AG04449 (cell line): ENCODE measurements at places on chromosomes 2 and 18.

DNA sequence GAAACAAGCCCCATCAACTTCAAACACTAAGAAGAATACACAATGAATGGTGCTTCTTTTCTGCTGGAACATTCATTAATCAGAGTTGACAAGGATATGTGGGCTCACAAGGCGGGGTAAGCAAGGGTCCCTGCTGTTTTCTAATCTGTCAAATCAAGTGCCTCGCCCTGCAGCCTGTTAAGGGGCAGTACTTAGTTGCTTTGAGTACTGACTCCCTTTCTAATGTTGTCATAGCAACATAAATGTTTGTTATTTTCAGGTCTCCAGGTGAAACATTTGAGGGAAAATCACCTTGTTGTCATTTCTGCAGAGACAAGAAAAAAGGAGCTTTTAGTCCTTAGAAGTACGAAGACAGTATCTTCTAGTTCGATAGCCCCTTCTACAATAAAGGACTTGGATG is 284.7 kb upstream of the PKDCC start:
- DNase-seq = no peak

DNA sequence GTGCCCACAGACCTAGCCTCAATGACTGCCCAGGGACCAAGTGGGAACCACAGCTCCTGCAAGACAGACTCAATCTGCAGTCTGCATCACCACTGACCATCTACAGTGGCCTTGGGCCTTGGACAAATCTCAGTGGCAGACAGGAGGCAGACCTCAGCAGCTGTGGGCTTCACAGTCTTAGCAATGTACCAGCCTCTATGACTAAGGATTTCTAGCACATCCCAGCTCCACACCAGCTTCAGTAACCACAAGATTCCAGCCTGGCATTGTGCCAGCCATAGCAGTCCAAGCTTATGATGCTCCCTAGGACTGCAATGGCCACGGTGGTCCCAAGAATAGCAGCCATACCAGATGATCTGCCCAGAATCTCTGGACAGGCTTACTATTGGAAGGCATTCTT is 19.6 kb upstream of the WDR75 start:
- peak; percentile 45 for DNase-seq

GRCh38 chr18:11366410-11366809 is 217.0 kb upstream of the PIEZO2 start:
- DNase-seq = no peak

DNA sequence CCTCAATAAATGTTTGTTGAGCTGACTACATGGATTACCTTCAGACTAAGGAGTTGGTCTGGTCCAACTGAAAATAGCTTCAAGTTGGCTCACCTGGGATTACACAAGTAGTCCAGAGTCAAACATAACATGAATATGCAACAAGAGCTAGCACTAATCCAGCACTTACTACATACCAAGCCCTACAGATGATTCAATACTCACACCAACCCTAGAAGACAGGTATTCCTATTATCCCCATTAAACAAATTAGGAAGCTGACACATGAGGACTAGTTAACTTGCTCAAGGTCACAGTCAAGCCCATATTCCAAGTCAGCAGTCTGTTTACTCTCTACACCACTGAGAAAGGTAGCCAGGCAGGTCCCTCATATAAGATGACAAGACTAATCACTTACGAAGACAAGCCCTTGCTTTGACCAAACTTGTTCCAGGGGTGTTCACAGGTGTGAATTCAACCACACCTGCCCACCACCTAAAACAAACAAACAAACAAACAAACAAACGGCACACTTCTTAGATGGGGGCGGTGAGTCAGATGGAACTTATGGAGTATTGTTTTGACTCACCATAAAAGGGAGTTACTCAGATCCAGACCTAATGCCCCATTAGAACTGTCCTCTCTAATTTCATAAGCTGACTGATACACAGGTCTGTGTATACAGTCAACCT is 29.1 kb downstream of the TMEM131 start:
- DNase-seq = no peak

DNA sequence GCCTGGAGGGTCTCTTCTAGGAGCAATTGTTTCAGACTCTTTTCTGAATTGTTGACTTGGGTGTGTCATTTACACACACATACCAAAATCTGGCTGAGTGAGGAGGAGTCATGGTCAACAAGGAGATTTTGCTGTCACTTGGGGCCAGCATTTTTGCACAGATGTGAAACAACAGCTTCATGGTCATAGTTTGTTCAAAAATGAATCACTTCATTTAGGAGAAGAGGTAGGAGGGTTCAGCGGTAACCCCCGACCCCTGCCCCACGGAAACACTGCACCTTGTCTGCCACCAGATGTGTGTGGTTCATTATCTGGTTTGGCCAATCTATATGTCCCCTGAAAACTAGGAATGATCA is 42.2 kb downstream of the LBH start:
- DNase-seq = no peak

GRCh38 chr2:206083602-206084438 is 2.2 kb downstream of the INO80D start:
- no peak for DNase-seq

DNA sequence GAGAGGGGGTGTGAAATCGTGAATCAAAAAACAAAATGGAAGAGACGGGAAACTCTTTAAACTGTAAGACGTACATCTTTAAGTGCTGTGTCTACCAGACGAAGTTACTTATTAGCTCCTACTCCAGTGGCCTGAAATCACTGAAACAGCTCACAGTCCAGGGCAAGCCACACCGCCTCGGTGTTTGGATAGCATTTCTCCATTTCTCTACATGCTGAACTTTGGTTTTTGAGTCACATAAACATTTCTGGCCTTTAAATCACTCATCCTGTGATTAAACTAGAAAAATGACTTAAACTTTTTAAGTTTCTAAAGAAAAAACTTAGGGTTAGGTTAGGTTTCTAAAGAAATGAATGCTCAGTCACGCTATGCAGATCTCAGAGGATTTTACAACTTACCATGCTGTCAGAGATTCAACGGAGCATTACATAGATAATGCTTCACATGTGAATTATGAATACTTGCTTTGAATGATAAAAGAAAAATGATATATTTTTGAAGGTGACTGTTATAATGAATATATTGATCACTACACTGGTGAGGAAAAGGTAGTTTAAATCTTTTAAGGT is 138.4 kb downstream of the MBP start:
- DNase-seq = no peak

GRCh38 chr18:23725351-23725750 is 36.1 kb downstream of the LAMA3 start:
- no peak for DNase-seq

- DNase-seq = no peak
Observed at GRCh38 chr2:218829868-218830451, 1.6 kb downstream of the PRKAG3 start.

- DNase-seq = no peak
Observed at GRCh38 chr2:42809819-42810120, 17.4 kb upstream of the HAAO start.

- no peak for DNase-seq
Observed at GRCh38 chr2:20326163-20326780, 24.4 kb downstream of the PUM2 start.

DNA sequence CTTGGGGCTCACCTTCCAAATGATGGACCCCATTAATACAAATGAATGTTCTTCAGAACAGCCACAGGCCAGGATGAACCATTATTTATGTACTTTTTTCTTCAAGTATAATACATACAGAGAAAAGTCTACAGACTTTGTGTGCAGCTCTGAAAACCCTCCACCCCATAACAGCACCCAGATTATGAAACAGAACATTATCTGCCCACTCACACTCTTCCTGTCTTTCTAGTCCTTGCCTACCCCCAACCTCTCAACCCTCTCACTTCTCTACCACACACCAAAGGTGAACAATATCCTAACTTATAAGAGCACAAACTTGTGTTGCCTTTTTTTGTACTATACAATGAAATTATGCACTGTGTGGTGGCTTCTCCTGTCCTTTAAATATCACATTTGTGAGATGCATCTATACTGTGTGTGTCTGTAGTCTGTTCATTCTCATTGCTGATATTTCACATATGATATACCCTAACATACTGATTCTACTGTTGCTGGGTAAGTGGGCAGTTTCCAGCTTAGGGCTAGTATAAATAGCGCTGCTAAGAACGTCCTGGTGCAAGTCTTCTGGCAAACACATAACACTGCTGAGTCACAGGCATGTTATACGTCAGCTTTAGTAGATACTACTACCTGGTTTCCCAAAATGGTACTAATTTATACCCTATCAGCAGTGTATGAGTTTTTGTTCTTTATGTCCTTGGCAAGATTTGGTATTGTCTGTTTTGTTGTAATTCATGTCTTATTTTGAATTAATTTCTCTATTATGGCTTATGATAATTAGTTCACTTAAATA is 1.0 kb upstream of the NPHP1 start:
- DNase-seq = no peak

DNA sequence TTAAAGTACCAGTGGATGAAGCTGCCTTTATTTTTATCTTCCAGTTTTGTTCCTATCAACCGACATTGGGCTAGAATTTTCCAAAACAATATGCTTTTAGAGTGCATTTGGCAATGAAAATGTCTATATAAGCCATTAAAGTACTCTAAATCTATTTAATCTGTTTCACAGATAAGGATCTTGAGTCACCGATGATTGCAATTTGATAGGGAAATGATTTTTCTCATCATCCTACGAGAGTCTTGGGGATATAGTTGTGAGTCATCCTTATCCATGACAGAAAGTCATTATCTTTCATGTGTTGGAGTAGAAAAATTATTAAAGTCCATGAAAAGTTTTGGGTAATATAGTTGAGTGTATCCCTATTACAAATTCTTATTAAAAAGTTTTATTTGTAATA is 26.1 kb downstream of the SLC39A10 start:
- no peak for DNase-seq

DNA sequence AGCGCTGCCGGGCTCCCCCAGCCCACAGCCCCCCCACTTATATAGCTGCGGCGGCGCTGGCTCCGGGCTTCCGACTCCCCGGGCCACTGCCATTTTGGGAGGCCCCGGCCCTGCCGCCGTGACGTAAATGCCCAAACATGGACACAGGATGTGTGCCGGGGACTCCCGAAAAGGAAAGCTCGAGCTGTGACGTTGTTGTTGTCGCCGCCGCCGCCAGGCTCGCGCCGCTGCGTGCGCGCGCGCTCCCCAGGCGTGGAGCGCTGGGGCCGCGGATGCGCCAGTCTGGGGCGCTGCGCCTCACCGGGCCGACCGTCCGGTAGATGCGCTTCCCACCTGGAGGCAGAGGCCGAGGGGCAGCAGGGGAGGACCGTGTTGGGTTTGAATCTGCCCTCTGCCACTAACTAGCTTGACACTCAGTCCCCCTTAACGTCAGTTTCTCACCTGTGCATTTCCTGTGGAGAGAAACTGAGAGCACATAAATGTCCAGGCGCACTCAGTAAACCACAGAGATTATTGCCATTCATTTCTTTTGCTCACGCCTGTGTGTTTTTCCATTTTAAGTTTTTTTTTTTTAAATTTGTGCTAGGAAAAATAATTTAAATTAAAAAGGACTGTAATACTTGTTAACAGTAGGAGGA is at the start of gene EGR4:
Gene EGR4 (minus strand): TSS at position 15 of the 638 bp plus-strand sequence. CDS start 231 bp downstream, outside the sequence.
- no peak for DNase-seq

GRCh38 chr2:181789827-181790448 is 101.6 kb upstream of the ITPRID2 start:
- DNase-seq = no peak

- DNase-seq = no peak
Observed at GRCh38 chr2:72821118-72821517, 4.7 kb downstream of the EXOC6B start.

DNA sequence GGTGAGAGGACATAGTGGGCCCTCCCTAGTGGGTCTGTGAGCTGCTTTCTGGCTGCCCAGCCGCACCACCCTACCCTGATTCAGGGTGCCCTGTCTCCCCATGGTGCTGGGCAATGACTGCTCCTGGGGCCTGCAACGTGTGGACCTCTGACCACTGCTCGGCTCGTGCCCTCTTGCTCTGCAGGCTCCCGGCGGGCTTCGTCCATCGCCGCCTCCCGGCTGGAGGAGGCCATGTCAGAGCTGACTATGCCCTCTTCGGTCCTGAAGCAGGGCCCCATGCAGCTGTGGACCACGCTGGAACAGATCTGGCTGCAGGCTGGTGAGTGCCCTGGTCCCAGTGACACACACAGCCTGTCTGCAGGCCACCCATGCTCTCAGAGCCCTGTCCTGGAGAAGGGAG is 103.5 kb downstream of the STPG4 start:
- no peak for DNase-seq

DNA sequence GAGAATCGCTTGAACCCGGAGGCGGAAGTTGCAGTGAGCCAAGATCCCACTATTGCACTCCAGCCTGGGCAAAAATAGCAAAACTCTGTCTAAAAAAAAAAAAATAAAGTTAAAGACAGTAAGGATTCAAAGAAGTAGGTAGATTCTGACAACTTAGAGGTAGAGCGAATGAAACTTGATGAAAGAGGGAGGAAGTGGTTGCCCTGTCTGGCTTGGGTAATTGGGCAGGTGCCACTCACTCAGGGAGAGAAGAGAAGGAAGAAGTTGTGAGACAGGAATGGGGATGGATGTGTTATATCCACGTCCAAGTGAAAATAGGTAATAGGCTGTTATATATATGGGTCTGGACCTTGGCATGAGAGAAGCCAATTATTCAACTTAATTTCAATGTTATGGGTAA is 26.3 kb downstream of the NDC80 start:
- DNase-seq = no peak

- no peak for DNase-seq
Observed at GRCh38 chr2:119155633-119156032, 2.9 kb downstream of the C1QL2 start.

- no peak for DNase-seq
Observed at GRCh38 chr2:120771781-120772208, 36.1 kb downstream of the GLI2 start.

- no peak for DNase-seq
Observed at GRCh38 chr2:47019961-47020681, 104.5 kb upstream of the MCFD2 start.

GRCh38 chr2:230346921-230347533 is 20.0 kb downstream of the SP140L start:
- no peak for DNase-seq

DNA sequence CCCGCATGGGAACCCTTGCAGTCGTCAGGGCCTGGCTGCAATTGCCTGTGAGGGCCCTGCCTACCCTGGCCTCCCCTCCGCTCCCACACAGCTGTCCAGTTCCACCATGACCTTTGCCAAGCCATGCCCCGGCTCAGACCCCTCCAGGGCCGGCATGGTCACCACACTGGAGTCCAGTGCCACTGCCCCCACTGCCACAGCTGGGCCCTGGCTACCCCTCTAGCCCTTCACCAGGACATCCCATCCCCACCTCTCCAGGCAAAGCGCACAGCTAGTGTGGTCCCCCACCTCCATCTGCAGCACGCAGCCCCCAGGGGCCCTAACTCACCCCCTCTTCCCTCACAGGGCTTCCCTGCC is 70.3 kb upstream of the SMAD7 start:
- DNase-seq = no peak

DNA sequence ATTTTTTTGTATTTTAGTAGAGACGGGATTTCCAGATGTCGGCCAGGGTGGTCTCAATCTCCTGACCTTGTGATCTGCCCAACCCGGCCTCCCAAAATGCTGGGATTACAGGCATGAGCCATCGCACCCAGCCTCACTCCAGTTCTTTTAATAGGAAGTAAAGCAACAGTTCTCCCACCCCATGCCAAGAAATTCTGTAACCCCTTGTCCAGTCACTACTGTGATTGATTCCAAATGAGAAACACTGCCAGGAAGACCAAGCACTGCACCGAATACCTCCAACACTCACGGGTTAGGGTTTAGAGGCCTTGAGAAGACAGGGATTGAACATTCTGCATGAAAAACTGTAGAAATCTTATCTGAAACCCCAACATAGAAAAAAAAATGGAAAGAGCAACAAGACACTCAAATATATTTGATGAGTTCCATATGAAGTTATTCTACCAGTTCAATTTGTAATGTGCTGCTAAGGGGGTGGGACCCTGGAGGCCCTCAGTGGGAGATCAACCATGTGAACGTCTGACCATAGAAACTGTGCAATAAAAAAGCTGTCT is 48.2 kb upstream of the BIN1 start:
- no peak for DNase-seq
